Muscle of back (tissue), 13 donors: ENCODE measurements at places on chromosomes 2 and 18.
A peak's percentile ranks its signal among the peaks of the same experiment; 100 is the strongest.

DNA sequence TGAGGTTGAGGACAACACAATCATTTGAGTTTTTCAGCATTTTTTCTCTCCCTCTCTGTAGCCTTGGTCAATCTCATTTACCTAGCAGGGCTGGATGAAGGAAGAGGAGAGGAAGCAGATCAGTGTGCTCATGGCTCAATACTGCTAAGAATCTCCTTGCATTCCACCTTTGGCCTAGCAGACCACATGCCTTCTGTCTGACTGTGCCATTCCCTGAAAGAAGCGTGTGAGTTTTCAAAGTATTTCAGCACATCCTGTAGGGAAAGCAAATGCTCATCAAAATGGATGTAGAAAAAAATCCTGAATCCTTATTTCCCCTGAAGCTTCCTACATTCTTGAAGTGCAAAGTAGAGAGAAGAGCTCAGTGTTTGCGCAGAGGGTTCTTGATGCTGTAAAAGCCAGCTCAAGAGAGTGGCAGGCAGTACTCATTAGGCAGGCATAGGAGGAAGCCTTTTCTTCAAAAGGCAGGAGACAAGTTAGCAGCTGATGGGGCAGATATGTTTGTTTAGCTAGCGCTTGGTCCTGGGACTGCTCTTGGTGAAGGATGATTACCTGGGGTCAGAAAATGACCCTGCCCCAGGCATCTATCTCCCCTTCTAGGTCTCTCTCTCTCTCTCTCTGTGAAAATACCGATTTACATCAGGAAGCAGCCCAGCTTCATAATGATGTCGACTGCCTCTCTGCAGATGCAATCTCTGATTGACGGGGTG is 14.4 kb upstream of the PIK3C3 start:
- DNase-seq, result no peak

- no peak for DNase-seq
Measured at GRCh38 chr2:30493440-30493839, 46.4 kb downstream of the LCLAT1 start.

DNA sequence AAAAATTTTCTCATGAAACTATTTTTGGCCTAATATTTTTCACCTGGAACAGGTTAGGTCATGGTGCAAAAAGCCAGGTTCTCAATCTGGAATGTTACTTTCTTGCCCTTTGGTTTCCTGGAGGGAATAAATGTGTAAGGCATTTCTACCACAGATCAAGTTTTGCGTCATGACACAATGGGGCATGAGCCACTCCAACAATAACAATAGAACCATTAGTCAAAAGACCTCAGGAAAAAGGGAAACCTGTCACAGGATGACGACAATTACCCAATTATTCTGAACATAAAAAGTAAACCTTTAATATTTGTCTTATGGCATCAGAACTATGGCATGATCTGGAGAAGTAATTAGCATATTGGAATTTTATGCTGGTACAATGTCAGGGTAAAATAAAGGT is 88.2 kb upstream of the HNRNPA3 start:
- no peak for DNase-seq

- DNase-seq, result no peak
Measured at GRCh38 chr2:241061275-241061674, 40.8 kb downstream of the MTERF4 start.

DNA sequence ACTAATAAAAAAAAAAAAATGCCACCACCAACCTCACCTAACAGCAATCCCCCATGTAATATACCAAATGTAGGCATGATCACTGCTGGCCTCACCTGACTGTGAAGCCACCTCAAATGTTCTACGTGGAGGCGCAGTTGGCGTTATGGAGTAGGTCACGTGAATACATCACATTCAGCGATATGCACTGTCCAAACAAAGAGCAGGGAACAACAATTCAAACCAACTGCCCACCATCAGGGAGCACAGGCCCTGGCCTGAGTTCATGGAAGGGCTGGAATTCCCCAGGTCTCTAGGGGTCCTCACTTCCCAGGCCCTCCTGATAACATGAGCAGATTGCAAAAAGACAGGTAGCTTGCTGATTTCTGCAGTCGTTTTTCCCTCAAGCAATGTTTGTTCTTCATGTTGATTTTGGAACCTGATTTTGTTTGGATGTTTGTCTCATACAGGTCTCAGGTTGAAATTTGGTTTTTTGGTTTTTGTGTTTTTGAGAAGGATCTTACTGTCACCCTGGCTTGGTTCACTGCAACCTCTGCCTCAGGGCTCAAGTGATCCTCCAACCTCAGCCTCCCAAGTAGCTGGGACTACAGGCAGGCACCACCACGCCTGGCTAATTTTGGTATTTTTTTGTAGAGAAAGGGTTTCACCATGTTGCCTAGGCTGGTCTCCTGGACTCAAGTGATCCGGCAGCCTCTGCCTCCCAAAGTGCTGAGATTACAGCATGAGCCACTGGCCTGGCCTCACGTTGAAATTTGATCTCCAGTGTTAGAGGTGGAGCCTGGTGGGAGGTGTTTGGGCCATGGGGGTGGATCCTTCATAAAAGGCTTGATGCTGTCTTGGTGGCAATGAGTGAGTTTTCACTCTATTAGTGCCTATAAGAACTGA is 15.5 kb downstream of the TBC1D8 start:
- DNase-seq, result no peak

GRCh38 chr2:131517106-131517831 is 10.4 kb upstream of the CCDC74A start:
- DNase-seq, result no peak

GRCh38 chr2:180728928-180729559 is 251.4 kb upstream of the UBE2E3 start:
- DNase-seq, result no peak

GRCh38 chr2:202671317-202672035 is 36.7 kb downstream of the FAM117B start:
- DNase-seq, result peak; percentile 47

DNA sequence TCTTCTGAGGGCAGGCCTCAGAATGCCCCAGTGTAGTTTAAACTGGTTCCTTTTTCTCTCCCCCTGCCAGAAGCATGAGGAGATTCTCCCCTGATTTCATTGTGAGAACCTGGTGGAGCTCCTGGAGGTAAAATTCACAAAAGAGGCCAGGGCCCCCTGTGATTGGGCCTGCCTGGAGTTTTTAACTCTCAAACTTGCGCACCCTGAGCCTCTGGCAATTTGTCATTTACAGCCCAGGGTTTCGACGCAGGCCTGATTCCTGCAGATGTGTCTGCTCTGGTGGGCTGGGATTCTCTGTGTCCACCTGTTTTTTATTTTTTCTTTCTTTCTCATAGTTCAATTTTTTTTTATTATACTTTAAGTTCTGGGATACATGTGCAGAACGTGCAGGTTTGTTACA is 157.9 kb downstream of the ASB1 start:
- no peak for DNase-seq

DNA sequence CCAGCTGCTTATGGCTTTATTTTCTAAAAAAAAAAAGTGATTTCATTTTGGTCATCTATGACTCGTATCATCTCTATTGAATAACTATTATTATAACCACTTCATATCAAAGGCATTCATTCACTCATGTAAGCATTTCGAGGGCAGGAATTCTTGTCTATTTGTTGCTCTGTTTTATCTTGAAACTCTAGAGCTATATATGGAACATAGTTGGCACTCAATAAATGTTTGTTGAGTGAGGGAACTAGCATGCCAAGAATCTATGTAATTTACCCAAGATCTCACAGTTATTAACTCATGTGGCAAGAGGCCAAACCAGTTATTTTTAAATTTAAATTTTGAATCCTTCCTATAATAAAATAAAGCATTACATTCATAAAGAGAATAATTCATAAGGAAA is 470.1 kb downstream of the TMX3 start:
- DNase-seq, result no peak

GRCh38 chr2:164935118-164936101 is 19.9 kb downstream of the SLC38A11 start:
- DNase-seq, result no peak

- DNase-seq, result no peak
Measured at GRCh38 chr2:53148221-53148620, 619.4 kb upstream of the CHAC2 start.

GRCh38 chr2:6917761-6918421 is 679 bp downstream of the RNF144A start:
- no peak for DNase-seq

- no peak for DNase-seq
Measured at GRCh38 chr2:145741636-145742035, 1221.7 kb upstream of the ZEB2 start.

- no peak for DNase-seq
Measured at GRCh38 chr2:64601034-64601754, 52.5 kb downstream of the SERTAD2 start.

GRCh38 chr2:239215136-239215925 is 185.5 kb downstream of the HDAC4 start:
- DNase-seq, result no peak

- DNase-seq, result no peak
Measured at GRCh38 chr2:74221604-74222299, 23.3 kb downstream of the MTHFD2 start.

- no peak for DNase-seq
Measured at GRCh38 chr2:176084611-176085119, 903 bp upstream of the EVX2 start.

DNA sequence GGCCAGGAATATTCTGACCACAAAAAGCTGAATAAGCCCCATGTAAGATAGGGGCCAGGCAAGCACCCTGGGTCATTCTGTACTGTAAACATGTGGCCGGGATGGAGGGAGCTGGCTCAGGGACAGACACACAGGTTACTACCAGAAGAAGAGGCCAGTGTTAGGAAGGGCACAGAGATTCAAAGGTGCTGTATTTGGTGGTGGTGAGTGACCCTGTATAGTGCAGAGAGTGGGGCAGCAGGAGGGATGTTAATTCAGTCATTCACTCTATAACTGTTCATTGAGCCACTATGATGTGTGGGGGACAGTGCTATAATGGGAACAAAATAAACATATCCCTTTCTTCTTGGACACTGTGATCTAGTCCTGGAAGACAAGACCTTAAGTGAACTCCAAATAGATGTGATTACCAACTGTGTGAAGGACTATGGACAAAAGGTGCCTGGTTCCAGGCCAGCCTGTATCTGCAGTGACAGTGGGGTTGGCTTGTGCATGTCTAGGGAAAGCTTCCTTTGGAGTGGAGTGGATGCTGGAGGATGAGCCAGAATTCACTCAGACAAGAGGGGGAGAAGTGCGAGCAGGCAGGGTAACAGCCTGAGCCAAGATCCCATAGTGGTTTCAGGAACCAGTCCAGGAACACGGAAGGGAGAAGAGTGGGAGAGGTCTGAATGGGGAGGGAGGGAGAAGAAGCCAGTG is 8.3 kb downstream of the MOCOS start:
- DNase-seq, result no peak

DNA sequence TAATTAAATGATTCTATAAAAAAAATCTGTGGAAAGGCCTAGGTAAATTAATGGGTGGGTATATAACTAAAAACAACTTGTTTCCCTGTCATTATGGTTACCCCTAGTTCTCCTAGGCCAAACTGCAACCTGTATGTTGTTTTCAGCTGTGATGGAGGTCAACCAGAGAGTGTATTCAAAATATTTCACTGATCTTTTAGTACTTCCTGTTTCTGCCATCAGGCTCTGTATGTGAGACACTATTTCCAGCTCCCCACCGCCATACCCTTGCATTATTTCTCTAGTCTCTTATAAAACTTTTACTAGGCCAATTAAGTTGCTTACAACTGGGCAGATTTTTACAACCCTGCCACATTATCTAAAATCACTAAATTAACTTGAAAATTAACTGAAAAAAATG is 21.0 kb upstream of the CDKL4 start:
- DNase-seq, result no peak

- DNase-seq, result no peak
Measured at GRCh38 chr2:234331566-234331965, 165.3 kb downstream of the ARL4C start.

DNA sequence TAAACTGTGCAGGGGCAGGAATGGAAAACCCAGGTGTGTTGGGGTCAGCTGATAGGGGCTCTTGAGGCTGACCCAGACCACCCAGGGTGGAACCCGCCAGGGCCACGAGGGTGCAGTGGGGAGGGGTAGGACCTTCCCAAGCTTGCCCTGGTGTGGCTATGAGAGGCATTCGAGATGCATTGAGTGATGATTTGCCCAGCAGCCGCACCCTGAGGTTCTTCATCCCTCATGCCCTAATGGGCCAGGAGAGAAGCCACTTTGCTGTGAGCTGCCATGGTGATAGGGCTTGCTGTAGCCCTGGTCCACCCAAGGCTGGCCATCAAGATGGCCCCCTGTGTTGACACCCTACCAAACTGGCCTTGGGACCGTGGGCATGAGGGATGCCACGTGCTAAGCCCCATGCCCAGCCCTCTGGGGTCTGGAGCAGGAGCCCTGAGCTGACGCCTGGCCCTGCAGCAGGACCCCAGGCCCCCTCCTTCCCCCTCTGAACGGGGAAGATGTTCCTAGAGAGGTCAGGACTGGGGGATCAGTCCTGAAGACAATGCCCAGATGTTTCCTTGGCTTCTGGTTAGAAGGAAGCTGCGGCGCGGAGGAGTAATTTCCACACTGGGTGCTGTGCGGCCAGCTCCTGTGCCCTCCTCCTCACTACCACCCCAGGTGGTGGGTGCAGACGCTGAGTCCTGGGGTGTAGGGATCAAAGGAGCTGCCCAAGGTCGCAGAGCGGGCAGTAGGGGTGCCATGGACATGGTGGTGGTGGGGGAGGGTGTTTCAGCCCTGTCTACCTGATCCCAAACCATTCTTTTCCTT is 122.5 kb upstream of the HDAC4 start:
- no peak for DNase-seq

DNA sequence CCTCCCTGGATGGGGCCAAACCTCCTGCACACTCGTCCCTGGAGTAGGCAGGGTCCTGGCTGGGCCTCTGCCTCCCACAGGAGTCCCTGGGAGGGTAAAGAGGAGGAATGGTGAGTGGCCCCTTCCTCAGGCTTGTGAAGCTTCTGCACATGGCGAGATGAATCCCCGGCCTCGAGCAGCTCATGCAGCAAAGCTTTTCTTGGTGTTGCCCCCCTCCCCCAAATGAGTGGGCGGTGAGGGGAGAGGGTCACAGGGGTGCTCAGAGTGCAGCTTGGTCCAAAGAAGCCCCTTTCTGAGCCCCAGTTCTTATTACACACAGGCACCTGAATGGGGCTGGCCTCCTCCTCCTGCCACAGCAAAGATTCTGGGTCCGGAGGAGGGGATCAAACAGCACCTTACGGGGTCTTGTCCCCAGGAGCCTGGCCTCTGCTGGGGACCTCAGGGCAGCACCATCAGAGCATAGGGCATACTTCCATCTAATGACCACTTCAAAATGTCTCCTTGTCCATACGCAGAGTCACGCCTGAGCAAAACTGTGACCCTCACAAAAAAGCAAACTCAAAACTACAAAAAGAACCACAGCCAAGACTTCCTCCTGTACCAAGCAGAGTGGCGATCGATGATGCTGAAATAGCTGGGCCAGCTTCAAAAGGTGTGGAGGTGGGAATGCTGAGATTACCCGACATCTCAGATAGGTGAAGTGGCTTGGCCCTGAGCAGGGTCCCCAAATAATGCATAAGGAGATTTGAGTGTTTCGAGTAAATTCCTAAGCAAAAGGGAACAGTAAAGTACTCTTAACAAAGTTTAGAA is 148.4 kb upstream of the TWIST2 start:
- no peak for DNase-seq

GRCh38 chr2:200624026-200624425 is 38.2 kb downstream of the AOX1 start:
- no peak for DNase-seq
